ENCODE measurements at places on chromosomes 5 and 9. TPM values are rescaled to one million over a fixed set of nuclear protein-coding genes. Genes with fewer than 3 reads are reported as not detected.

SHOC1 gene
- 0.37 TPM for total RNA-seq

PCDHA6 gene
- total RNA-seq, result not detected

LIX1 gene
- not detected for total RNA-seq

INSL4 gene
- 0.13 TPM for total RNA-seq

EPB41L4A gene
- 0.42 TPM for total RNA-seq

CSF1R gene
- total RNA-seq, result not detected

GSN gene
- 343 TPM for total RNA-seq

SPATA31C1 gene
- not detected for total RNA-seq

IRX1 gene
- 0.75 TPM for total RNA-seq

MARVELD2 gene
- not detected for total RNA-seq

CLTA gene
- total RNA-seq, result 362 TPM

BTNL9 gene
- total RNA-seq, result 0.48 TPM

ANKRA2 gene
- 35.3 TPM for total RNA-seq

LAMC3 gene
- total RNA-seq, result 2.9 TPM

MROH2B gene
- total RNA-seq, result not detected

EFNA5 gene
- 1.6 TPM for total RNA-seq

LVRN gene
- total RNA-seq, result 0.16 TPM

PCDHGA6 gene
- 1.8 TPM for total RNA-seq

MACIR gene
- total RNA-seq, result 26.0 TPM

KLHL3 gene
- 0.83 TPM for total RNA-seq

HMGCS1 gene
- 35.4 TPM for total RNA-seq

OGN gene
- not detected for total RNA-seq

LHX3 gene
- total RNA-seq, result not detected

RASGRF2 gene
- total RNA-seq, result not detected

CYLC2 gene
- not detected for total RNA-seq

IL4 gene
- not detected for total RNA-seq

SV2C gene
- total RNA-seq, result not detected

CDH18 gene
- 0.19 TPM for total RNA-seq

TRIM14 gene
- 3.8 TPM for total RNA-seq

PTRH1 gene
- 26.9 TPM for total RNA-seq

C5orf52 gene
- not detected for total RNA-seq

AGXT2 gene
- total RNA-seq, result not detected

MYMK gene
- total RNA-seq, result not detected

CTNND2 gene
- 1.2 TPM for total RNA-seq

FOXD4L4 gene
- not detected for total RNA-seq

FYB1 gene
- 31.6 TPM for total RNA-seq

ENTR1 gene
- total RNA-seq, result 71.1 TPM

GALNT10 gene
- 8.7 TPM for total RNA-seq

ANKRD34B gene
- total RNA-seq, result 0.18 TPM

C6 gene
- total RNA-seq, result not detected

HACD4 gene
- 1.1 TPM for total RNA-seq

EIF4E1B gene
- total RNA-seq, result not detected

PGGT1B gene
- total RNA-seq, result 24.5 TPM

PGM5 gene
- 5.7 TPM for total RNA-seq

GPR150 gene
- not detected for total RNA-seq

Data from SK-MEL-5 (cell line).